ENCODE measurements at places on chromosomes 3 and 15.

GRCh38 chr15:53378096-53378800 is 381.2 kb downstream of the WDR72 start:
- no peak for DNase-seq

- no peak for DNase-seq
Observed at GRCh38 chr15:90599116-90599515, 69.4 kb downstream of the CRTC3 start.

- peak; percentile 61 for DNase-seq
Observed at GRCh38 chr15:52227456-52227855, 36.3 kb upstream of the GNB5 start.

DNA sequence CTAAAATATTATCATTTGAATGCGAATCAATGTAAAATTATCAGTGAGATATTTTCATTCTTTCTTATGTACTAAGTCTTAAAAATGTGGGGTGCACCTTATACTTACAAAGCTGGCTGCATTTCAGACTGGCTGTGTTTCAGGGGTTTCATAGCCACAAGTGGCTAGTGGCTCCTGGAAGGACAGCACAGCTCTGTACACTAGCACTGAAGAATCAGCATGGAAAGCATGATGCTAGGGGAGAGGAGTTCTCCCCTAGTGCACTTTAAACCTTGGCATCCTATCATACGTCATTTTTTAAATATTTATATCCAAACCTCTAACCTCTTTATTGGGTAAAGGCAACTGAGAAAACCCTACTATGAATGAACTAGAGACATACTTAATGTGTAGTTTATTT is 66.4 kb downstream of the ECT2 start:
- DNase-seq: no peak

DNA sequence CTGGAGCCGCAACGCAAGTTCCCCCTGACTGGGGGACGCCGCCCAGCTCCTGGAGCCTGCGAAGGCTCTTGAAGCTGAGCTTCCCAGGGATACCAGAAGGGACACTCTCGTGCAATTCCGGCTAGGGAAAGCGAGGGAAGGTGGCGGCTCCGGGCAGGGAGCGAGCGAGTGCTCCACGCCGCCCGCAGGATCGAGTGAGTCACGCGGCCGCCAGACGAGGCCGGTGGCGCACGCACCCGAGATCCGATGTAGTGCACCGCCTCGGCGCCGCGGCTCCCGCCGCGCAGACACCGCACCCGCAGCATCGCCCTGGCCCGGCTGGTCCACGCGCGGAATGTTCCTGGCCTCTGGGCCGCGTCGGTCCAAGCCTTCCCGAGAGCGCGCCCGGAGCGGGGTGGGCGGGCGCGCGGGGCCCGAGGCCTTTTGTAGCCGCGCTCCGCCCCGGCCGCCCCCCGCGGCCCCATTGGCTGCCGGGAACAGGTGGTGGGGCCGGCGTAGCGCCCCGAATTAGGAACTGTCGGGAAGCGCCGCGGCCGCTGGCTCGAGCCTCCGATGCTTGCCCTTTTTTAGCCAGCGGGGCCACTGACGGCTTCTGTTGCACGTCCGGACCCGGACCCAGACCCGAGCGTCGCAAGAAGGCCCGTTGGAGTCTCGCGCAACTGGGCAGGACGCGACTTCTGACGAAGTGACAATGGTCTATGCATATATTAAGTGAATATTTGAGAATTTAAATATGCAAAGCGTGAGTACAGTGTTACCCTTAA is at the start of gene GATM:
Gene GATM (minus strand): TSS at position 396 of the 764 bp plus-strand sequence. CDS start 91 bp downstream, at position 305.
- peak; percentile 42 for DNase-seq

DNA sequence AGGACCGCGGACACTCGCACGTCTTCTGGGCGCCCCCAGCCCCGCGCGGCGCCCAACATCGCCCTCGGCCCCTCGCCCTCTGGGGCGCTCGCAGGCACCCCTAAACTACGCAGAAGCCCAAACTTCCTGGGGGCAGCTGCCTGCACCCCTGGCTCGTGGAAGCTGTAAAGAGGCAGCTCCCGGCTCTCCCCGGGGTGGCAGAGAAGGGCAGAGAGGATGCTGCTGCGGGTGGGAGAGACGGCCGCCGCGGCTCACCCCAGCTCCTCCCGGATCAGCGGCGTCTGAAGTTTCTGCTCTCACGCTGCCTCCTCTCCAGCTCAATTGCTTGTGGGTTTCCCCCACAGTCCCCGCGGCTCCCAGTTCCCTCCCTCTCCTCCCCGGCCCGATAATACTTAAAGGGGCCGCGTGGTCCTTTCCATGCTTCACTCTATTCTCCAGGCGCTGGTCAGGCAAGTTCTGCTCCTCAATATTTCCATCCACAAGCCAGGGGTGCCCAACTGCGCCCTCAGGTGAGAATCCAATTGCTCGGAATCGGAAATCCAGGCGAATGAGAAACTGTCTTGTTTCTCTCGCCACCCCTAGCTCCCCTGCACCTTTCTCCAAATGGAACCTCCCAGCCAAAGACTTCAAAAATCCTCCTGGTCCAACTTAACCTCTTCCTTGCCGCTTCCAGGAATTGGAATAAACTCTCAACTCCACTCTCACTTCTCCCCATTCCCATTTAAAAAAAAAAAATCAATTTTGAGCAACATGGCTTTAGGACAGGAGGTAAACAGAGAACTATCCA is 748.5 kb downstream of the ROBO1 start:
- DNase-seq: peak; percentile 74

- no peak for DNase-seq
Observed at GRCh38 chr3:146823622-146824021, 218.5 kb upstream of the PLSCR5 start.

GRCh38 chr15:79049416-79049815 is 41.2 kb downstream of the RASGRF1 start:
- no peak for DNase-seq

GRCh38 chr3:7290077-7290825 is 429.3 kb downstream of the GRM7 start:
- no peak for DNase-seq

DNA sequence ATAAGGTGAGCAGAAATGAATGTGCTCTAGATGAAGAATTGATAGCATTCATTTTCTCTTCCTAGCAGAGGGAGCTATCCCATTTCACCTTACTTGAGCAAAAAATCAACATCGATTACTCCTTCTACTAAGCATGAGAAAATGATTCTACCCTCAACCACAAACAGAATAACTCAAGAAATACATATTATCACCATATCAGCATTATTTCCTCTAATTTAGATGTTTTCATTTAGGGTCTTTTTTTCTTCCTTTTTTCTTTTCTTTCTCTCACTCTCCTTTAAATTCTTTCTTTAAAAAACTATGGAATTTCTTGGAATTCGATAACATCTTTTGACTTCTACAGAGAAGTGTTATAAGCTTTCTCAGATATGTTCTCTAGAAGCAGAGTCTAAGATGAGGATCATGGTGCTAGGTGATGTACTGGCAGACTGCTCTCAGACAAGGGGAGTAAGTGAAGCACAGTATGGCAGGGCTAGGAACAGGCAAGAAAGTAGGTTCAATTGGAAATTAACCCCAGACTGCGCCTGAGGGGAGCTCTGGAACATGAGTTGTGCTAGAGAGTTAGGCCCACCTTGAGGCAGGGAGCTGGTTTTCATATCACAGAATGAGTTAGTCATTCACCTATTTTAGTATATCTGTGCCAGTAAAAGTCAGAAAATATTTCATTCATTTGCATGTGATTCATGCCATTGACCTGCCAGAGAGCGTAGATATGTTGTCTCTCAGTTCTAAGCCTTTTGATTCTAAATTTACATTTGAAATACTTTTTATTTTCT is 279.2 kb upstream of the KCNH8 start:
- DNase-seq: no peak

GRCh38 chr3:184679056-184679816 is 32.6 kb downstream of the MAGEF1 start:
- no peak for DNase-seq

DNA sequence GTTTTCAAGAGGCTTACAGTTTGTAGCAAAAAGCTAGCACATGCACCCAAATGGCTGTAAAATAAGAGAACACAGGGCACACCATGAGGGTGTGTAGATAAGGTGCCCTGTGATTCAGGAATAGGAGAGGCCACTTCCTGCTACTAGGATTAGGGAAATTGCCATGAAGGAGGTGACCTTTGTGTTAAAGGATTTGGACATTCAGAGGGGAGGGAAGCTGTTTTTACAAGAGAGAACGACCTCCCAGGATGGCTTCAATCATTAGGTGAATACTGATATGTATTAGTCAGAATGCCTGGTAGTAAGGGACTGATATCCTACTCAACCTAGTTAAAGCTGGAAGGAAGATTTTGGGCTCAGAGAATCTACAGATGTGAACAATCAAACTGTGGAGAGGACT is 35.7 kb upstream of the ABHD17C start:
- DNase-seq: no peak

DNA sequence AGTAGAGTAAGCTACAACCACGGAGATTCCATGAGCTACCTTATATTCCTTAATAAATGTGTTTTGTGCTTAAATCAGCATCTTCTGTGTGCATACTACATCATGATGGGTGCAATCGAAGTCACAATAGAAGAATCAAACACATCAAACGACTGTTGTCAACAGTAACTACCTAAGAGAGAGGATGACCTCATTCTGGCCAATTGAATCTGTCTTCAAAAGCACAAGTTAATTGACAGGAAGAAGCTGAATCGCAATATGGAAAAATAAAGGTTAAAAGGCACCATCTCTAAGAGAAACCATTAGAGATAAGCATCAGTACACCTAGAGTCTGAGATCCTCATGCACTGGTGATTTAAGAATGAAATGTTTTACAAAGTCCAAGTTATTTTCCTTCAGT is 39.0 kb downstream of the CD200R1L start:
- DNase-seq: no peak

- DNase-seq: no peak
Observed at GRCh38 chr3:142613491-142613890, 17.3 kb downstream of the PLS1 start.

DNA sequence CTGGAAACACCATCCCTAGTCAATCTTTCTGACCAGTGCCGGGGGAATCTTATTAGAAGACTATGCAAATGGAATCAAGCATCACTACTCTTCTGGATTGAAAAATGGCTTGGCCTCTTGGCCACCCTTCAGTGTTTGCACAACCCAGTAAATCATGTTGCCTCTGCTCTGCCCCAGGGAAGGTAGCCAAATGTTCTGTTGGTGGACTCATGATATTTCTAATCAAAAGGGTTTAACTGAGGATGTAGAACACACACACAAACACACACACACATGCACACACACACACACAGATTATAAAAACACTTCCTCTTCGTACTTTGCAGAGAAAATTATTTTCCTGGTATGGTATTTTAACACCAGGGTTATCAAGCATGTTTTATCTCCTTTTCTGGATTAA is 7.9 kb downstream of the RBP2 start:
- DNase-seq: no peak

DNA sequence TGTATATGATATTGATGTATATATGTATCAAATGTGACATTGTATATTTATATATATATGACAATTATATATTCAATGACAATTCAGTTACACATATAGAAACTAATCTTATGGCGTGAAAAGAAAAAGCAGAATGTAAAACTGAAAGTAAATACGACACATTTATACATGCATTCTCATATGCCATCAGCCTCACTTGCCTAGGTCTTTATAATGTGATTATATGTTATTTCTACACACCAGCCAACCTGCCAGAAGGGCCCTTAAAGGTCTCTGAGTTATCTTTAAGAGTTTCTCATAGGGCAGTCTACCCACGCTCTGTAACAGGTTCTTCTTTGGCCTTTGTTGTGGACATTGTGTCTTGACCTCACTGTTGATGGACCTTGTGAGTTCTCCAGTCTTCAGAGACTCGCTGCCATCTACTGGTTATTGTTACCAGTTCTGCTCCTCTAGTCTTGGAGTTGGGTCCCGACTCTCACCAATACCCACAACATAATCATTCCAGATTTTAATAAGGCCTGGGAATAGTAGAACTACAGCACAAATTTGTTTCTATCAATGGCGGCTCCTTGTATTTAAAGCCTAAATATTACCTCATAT is 371.5 kb upstream of the GOLIM4 start:
- no peak for DNase-seq

DNA sequence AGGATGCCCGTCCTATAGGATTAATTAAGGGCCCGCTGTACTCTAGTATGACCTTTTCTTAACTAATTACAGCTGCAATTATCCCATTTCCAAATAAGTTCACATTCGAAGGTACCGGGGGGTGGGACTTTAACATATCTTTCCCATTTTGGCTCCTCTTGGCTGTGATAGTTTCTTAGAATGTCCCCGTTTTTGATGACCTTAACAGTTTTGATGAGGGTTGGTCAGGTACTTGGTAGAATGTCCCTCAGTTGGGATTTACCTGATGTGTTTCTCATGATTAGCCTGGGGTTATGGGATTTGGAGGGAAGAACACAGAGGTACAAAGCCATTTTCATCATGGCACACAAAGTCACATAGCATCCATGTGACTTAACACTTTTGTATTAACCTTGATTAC is 18.2 kb downstream of the RTP1 start:
- no peak for DNase-seq

GRCh38 chr3:155076888-155077287 is 3.2 kb upstream of the MME start:
- no peak for DNase-seq

DNA sequence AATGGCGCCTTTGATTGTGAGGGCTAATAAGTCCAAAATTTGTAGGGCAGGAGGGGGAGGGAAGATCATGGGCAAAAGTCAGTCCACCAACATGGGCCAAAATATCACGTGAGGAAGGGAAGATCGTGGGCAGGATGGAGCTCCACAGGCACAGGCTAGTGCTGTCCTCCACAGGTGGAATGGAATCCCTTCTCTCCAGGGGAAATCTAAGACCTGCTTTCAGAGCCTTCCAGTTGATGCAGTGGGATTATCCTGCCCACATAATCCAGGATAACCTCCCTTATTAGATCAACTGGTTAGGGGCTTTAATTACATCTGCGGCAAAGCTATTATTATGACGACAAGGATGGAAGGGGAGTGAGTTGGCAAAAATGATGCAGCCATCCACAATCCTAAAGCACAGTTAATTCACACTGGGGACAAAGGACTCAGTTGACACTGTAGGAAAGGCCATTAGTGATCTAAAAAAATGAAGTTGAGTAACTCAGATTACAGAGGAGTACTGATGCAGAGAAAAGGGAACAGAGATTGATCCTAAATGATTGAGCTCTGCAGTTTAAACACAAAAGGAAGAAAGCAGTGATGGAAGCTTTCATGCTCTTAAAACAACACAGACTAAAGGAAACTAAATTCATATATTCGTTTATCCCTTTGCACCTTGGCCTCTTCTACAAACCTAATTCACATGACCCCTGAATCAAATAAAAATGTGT is 159.8 kb downstream of the AKAP13 start:
- no peak for DNase-seq
